ENCODE measurements at places on chromosomes 3 and 15. TPM values are rescaled to one million over a fixed set of nuclear protein-coding genes. Genes with fewer than 3 reads are reported as not detected.
A peak's percentile ranks its signal among the peaks of the same experiment; 100 is the strongest.

CACNA1D gene
- 2.6 TPM for total RNA-seq

TWF2 gene
- 88.2 TPM for total RNA-seq

TIPIN gene
- 30.3 TPM for total RNA-seq

REC114 gene
- not detected for total RNA-seq

CACNA2D3 gene
- not detected for total RNA-seq

PLCH1 gene
- total RNA-seq, result 0.05 TPM

CCR8 gene
- total RNA-seq, result 16.9 TPM

GRCh38 chr15:54197995-54198394 lies 219.8 kb downstream of the UNC13C start:
- H3K36me3 ChIP-seq, result no peaks in the 10 kb centered on the region
- no peak overlapping the region for H3K27ac ChIP-seq
- H3K27me3 ChIP-seq, result no peaks in the 10 kb centered on the region
- no peak overlapping the region for H3K4me3 ChIP-seq

GRCh38 chr15:62740141-62741004 lies 302.2 kb upstream of the TPM1 start:
- H3K4me3 ChIP-seq, result no peak overlapping the region
- peaks cover 2% of the 10 kb centered on the region for H3K27me3 ChIP-seq
- DNase-seq, result no peak
- H3K36me3 ChIP-seq, result no peaks in the 10 kb centered on the region

GRCh38 chr15:92161039-92161670 lies 232.5 kb upstream of the ST8SIA2 start:
- no peak overlapping the region for H3K4me3 ChIP-seq
- peak overlapping the region; percentile 54 for H3K27ac ChIP-seq
- peak; percentile 80 for DNase-seq
- H3K36me3 ChIP-seq, result no peaks in the 10 kb centered on the region
- H3K4me1 ChIP-seq, result peaks cover 19% of the 10 kb centered on the region

DNA sequence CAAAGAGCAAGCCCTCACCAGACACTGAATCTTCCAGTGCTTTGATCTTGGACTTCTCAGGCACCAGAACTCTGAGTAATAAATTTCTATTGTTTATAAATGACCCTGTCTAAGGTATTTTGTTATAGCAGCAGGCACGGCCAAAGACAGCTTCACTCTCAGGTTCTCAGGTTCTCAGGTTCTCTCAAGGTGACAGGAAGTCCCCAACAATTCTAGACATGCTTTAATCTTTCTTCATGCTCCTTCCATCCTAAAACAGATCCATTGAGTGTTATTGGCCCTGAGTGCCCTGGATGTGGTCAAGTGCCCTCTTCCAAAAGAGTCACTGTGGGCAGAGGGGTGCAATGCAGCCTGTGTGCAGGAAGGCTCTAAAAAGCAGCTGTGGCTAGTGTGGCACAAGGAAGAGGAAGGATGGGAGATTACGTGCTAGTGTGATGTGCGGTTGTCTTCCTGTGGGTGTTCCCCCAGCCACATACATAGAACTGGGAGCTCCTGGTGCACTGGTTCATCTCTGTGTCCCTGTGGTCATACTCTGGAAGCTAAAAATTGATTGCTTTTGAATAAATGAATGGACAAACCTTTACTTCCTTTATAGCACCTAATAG lies 11.0 kb upstream of the RAB7A start:
- no peak for DNase-seq
- H3K27ac ChIP-seq, result no peak overlapping the region
- no peak overlapping the region for H3K4me3 ChIP-seq
- H3K27me3 ChIP-seq, result no peaks in the 10 kb centered on the region
- no peaks in the 10 kb centered on the region for H3K36me3 ChIP-seq

DNA sequence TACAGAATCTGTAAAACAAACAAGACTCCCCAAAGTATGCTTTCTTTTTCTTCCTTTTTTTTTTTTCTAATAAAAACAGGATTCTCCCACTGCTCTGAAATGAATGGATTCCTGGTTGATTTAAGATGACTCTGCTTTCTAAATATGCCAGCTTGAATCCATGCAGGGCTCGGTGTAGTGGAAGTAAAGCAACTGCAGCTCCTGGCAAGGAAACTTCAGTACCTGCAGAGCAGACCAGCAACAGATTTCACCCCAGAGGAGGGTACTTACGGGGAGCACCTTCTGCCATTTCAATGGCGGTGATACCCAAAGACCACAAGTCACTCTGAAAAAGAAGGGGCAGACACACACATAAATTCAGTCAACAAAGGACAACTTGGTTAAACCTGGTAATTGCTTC lies 150.5 kb upstream of the SLC2A2 start:
- H3K27me3 ChIP-seq, result no peaks in the 10 kb centered on the region
- no peak overlapping the region for H3K4me3 ChIP-seq
- peaks cover 47% of the 10 kb centered on the region for H3K36me3 ChIP-seq
- no peaks in the 10 kb centered on the region for H3K4me1 ChIP-seq

DNA sequence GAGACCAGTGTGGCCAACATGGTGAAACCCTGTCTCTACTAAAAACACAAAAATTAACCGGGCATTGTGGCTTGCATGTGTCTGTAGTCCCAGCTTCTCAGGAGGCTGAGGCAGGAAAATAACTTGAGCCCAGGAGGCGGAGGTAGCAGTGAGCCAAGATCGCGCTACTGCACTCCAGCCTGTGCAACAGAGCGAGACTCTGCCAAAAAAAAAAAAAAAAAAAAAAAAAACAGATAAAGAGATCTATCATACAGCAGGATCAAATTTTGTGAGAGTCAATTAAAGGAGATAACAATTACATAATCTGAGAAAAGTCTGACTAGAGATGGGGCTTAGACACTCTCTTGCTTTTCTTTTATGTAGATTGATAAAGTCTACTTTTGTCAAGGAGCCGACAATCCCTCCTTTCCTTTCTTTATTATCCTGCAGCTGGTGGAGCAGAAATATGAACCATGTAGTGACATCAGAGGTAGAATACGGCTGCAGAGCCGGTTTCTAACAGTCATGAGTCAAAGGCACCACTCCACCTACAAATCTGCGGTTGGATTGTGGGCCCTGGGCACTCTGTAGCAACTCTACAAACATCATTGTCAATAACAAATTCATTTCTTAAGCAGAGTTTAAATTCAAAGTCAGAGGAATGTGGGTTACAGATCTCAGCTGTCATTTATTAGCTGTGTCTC lies 9.0 kb downstream of the C2CD4A start:
- H3K4me3 ChIP-seq, result no peak overlapping the region
- H3K4me1 ChIP-seq, result no peaks in the 10 kb centered on the region
- no peaks in the 10 kb centered on the region for H3K36me3 ChIP-seq

- no peaks in the 10 kb centered on the region for H3K27me3 ChIP-seq
- no peak overlapping the region for H3K4me3 ChIP-seq
- no peak for DNase-seq
- H3K4me1 ChIP-seq, result peaks cover 4% of the 10 kb centered on the region
- peaks cover 8% of the 10 kb centered on the region for H3K36me3 ChIP-seq
These were observed 18.5 kb downstream of the TNK2 start for GRCh38 chr3:195889870-195890295.

- no peaks in the 10 kb centered on the region for H3K4me1 ChIP-seq
- H3K4me3 ChIP-seq, result no peak overlapping the region
- no peak overlapping the region for H3K27ac ChIP-seq
- no peaks in the 10 kb centered on the region for H3K36me3 ChIP-seq
These were observed 400.9 kb upstream of the ATP11B start for GRCh38 chr3:182392182-182392937.

DNA sequence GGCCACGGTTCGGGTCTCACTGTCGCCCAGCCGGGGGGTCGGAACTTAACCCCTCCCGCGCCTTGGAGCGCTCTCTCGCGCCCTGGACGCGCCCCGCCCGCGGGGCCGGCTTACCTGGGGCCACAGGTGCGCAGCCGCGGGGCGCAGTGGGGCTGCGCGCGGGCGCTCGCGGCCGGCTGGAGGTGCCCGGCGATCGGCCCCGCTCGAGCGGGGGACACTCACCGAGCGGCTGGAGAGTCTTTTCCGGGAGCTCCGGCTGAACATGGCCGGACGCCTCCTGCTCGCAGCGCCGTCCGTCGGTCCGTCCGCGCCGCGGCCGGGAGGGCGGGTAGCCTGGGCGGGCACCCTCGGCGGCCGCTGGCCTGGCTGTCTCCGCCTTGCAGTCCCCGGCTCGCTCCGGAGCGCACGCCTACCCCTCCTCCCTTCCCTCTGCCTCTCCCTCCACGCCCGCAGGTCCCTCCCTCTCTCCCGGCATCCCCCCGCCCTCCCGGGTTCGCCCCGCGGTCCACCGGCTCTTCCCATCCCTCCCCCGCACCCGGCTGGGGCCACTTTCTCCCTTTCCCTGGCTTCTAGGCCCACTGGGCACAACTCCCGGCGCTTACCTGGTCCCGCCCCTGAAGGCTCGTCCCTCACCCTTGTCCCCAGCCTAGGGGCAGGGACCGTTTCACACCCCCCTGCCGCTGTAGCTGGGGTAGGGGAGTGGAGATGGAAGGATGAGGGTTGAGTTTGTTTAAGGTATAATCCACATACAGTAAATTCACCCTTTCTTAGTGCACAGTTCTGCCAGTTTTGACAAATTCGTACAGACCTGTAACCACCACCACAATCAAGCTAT lies 220.1 kb upstream of the PRICKLE2 start:
- H3K27ac ChIP-seq, result no peak overlapping the region
- H3K36me3 ChIP-seq, result no peaks in the 10 kb centered on the region
- 0 out of 2 replicates have a peak, but pooled peaks cover 3% of the 10 kb centered on the region for H3K27me3 ChIP-seq
- DNase-seq, result no peak
- H3K4me3 ChIP-seq, result no peak overlapping the region

GRCh38 chr3:197088370-197088769 lies 58.8 kb upstream of the MELTF start:
- H3K27me3 ChIP-seq, result no peaks in the 10 kb centered on the region
- DNase-seq, result no peak
- H3K27ac ChIP-seq, result no peak overlapping the region
- peaks cover 2% of the 10 kb centered on the region for H3K36me3 ChIP-seq
- H3K4me3 ChIP-seq, result no peak overlapping the region

Measured in GM12878 (cell line).